ENCODE measurements at places on chromosomes 5 and 9.

DNA sequence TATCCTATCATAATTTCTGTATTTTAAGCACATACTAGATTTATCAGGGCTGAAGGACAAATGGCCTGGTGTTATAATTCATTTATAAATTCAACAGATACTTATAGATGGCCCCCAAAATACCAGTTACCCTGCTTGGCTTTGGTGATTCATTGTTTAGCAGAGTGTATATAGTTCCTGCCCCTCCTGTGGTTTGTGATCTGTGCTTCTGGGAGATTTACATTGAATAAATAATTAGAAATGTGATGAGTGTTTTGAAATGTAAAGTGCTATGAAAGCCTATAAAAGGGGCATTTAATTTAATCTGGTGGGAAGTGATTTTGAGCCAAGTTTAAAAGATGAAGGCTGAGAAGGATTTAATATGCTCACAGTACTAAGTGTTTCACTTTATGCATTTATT lies 36.7 kb upstream of the ZCCHC7 start:
- no peak for DNase-seq

DNA sequence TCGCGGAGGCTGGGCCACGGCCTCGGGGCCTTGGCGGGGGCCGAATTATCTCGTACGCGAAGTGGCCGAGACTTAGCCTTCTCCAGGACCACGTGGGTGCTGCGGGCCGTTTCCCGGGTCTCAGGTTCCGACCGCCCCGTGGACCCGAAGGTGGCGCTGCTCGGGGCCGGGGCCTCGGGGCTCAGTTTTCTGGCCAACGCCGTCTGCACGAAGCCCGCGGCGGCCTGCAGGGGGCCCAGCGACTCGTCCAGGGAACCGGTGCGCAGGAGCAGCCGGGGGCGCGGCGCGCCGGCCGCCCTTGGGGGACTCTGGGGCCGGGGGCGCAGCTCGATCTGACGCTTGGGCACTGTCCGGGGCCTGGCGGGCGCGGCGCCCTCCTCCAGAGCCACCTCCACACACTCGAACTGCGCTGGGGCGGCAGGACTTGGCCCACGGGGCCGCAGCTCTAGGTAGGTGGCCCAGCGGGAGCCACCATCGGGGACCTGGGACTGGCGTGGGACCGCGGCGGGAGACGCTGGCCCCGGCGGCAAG lies 716 bp downstream of the PROB1 start:
- peak; percentile 77 for DNase-seq

DNA sequence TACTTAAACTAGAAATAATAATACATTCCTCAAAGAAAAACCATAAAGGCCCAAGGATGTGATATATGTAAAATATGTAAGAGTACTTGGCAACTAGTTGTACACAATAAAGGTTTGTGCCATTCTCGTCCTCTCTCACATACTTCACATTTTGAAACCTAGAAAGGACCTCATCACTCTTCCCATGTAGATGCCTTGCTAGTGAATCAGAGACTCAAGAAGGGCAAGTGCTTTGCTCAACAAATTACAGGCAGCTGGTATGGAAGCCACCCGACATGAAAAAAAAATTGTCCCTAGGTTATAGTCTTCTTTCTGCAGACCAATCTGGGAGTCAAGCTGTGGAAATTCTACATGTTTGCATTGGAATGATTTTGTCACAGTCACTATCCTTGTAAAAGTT lies 31.7 kb downstream of the ADRB2 start:
- DNase-seq = no peak

GRCh38 chr5:58085800-58086199 lies 374.1 kb downstream of the PLK2 start:
- DNase-seq = no peak

- DNase-seq = no peak
Observed at GRCh38 chr9:107577140-107577776, 87.7 kb upstream of the KLF4 start.

- DNase-seq = no peak
Observed at GRCh38 chr9:133775951-133776905, 38.1 kb upstream of the SARDH start.

- no peak for DNase-seq
Observed at GRCh38 chr5:77498952-77499351, 6.8 kb upstream of the WDR41 start.

GRCh38 chr9:85200726-85201404 lies 531.3 kb downstream of the NTRK2 start:
- no peak for DNase-seq

Data from hematopoietic multipotent progenitor cell treated with erythropoietin and hydrocortisone succinate and interleukin-3 and kit ligand, for 6 days (in vitro differentiated cells).